ENCODE measurements at places on chromosomes 13 and 19.

DNA sequence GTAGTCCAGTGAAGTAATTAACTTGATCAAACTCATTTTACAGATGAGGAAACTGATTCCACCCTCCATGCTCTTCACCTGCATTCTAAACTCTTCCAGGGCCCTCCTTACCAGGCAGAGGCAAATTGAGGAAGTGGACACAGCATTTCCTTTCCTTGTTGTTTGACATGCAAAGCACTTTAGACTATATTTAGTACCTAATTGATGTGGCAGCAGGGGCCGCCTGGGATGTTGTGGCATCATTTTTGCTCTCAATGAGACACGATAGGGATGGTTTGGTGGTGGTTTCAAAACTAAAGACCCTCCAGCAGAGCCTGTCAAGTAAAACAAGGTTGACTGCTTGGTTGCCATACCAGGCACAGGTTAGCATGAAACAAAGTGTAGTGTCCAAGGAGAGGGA is 7.9 kb downstream of the SIPA1L3 start:
- DNase-seq = no peak

DNA sequence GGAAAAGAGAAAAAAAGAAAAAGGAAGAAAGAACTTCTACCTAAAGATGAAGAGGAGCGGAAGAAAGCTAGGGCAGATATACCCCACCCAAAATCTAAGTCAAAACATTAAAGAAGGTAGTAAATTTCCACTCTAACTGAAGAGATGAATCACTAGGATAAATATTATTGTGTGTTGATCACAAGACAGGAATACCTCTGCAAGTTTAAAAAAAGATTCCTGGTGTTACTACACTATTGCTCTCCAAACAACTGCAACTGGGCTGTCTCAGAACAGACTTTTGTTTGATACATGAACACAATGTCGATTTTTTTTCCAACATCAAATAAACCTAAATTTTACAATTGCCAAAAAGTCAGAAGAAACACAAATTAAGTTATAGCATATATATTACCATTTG is 6.8 kb downstream of the HSPH1 start:
- DNase-seq = no peak

- DNase-seq = no peak
Observed at GRCh38 chr13:98351636-98352035, 174.6 kb upstream of the RNF113B start.

DNA sequence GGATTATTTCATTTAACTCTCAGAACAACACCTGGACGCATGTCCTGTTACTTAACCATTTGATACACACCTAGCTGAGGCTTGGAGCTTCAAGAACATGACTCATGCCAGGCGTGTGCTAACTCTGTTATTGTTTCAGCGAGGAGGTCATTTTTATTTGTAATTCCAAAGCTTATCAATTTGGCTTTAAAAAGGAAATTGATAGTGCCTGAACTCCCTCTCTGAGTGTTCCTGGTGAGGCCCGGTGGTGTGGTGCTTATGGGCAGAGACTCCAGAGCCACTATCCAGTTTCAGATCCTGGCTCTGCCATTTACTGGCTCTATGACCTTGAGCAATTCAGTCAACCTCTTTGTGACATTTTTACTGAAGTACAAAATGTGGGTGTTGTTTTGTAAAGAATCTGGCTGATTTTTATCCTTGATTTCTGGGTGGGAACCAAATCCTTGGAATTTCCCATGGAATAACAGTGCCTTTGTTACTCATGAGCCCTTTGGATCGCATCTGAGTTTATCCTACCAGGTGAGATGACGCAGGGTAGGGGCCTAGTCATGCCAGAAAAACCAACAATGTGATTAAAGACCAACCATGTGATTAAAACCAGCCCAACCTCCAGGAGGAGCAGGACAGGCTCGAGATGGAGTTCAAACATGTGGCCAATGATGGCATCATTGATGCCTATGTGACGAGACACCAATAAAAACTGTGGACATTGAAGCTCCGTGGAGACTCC is 198.8 kb downstream of the MYO16 start:
- DNase-seq = no peak

- no peak for DNase-seq
Observed at GRCh38 chr19:51810223-51810622, 15.3 kb downstream of the FPR3 start.

- no peak for DNase-seq
Observed at GRCh38 chr19:18591735-18592385, 3.3 kb downstream of the REX1BD start.

DNA sequence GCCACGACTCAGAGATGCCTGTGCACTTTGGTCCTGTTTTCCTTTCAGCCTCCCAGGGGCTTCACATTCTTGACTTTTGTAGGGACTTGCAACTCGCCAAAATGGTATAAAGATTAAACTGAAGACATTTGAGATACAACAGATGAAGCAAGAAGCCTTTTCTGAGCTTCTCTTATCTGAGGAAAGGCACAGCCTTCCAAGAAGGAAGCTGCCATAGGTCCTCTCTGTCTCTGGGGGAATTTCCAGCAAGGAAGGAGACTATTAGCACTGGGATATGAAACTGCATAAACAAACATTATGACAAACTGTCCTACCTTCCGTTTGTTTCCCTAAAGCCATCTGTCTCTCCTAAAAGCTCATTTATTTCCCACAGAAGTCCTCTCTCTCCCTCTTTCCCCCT is 39.3 kb downstream of the TGDS start:
- DNase-seq = no peak

DNA sequence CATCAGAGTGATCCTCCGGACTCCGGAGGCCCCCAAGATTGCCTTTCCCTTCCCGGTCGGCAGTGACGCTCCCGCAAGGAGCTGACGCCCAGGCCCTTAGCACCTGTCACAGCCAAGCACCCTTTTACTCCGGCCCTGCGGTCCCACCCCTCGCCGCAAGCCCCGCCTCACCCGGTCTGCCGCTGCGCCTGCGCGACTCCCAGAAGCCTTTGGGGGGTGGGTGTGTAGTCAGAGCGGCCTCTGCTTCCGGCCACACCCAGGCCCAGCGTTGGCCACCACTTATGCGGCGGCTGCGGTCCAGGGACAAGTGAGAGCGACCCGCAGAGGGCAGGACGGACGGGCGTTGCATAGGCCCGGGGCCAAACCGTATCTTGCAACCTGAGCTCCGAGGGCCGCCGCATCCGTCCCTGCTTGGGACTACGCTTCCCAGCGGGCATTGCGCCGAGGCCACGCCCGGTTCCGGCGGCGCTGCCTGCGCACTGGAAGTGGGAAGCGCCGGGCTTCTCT is 441 bp upstream of the ZFP28 start:
- DNase-seq = peak; percentile 80

DNA sequence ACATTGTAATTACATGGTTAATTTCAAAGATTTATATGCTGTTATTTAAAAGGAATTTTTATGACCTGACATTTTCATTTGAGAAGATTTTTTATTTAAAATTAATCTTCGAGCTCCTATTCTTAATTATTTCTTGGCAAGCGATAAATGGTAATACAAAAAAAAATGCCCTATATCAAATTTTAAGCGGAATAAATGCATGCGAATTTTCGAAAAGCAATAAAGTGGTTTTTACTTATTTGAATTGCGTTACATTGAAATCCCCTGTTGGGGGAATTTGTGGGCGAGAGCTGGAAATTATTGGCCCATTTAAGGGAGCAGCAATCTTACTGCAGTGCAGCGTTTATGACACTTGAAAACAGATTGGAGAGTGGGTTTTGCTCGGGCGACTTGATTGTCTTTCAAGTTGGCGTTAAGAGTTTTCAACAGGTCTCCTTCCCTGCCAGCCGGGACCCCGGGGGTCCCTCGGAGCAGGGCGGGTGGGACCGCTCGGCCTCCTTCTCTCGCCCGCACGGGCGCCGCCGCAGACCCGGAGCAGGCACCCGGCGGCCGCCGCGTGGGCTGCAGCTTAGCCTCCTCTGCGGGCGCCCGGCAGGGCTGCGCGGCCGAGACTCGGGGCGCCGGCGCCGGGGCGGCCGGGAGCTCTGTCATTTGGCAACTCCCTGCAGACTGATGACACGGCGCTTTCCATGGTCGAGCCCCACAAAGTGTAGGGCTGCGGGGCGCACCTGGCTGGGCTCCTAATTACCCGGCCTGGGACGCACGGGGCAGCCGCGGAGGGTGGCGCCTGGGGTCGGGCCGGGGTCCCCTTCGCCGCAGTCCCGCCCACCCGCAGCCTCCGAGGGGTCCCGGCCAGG is 255.1 kb upstream of the SOX21 start:
- DNase-seq = no peak

DNA sequence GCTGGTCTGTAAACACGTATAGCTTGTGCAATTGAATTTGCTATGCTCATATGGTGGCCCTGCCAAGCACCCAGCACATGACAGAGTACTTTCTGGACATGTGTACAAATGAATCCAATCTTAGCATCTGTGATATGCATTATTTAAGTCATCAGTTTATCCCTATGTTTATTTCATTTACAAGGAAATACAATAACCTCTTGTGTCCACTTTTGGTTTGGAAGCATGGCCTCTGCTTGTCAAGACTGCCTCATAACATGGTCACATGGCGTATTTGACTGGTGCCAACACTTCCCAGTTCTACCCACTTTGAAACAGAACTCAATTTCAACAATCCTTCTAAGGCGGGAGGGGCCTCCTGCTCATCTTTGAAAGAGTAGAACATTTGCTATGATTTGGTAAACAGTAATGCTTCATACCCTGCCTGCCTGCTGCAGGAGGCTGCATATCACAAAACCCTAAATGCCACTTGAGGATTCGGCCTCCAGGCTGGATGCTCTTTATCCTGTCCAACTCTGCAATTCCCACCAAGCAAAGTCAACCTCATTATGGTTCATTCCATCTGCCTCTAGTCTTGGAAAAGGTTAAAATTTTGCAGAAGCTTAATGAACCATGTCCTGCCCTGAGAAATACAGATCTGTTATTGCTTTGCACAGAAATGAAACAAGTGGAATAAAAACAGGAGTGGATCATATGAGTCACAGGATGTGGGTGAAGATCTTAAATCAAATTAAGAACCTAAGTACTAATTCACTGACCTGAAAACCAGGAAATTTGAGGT is 151.3 kb downstream of the CYSLTR2 start:
- no peak for DNase-seq

GRCh38 chr19:45492627-45493470 is 4.0 kb downstream of the RTN2 start:
- no peak for DNase-seq

DNA sequence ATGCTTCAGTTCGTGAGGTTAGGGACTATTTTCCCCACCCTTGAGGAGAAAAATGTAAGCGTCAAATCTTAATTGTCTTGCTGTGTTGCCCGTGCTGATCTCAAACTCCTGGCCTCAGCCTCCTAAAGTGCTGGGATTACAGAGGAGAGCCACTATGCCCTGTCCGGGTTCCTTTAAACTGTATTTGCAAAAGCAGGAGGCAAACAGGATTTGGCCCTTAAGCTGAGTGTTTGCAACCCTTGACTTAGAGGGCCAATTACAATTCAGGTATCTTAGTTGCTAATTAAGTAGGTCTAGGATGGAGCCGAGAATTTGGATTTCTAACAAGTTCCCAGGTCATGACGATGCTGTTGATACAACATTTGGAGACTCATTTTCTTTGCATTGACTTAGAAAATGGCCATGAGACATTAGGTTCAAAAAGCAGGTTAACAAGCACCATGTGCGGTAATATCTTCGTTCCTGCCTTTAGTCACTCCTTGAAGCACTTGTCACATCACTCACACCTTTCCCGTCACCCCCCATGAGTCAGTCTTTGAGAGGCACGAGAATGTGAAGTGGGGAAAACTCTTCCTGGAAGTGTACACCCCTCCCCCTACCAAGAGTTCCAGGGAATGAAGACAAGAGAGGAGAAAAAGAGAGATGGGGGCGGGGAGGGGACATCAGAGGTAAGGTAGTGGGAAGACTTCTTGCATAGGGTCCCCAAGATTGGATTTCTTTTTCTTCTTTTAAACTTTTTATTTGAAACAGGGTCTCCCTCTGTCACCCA is 2.6 kb downstream of the NAPSA start:
- DNase-seq = no peak

GRCh38 chr19:3471954-3472655 is 8.2 kb downstream of the SMIM24 start:
- DNase-seq = no peak

DNA sequence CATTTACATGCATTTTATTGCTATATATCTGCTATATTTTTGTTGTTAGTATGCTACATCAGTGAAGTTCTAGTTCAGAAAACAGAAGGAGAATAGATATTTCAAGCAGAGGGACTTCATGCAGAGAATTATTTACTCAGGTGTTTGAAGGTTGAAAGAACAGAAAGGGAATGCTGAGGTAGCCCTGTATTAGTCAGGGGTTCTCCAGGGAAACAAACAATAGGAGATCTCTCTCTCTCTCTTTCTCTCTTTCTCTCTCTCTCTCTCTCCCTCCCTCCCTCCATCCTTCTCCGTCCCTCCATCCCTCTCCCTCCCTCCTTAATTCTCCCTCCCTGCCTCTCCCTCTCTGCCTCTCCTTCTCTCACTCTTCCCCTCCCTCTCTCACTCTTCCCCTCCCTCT is 114.3 kb upstream of the TDRD3 start:
- no peak for DNase-seq

DNA sequence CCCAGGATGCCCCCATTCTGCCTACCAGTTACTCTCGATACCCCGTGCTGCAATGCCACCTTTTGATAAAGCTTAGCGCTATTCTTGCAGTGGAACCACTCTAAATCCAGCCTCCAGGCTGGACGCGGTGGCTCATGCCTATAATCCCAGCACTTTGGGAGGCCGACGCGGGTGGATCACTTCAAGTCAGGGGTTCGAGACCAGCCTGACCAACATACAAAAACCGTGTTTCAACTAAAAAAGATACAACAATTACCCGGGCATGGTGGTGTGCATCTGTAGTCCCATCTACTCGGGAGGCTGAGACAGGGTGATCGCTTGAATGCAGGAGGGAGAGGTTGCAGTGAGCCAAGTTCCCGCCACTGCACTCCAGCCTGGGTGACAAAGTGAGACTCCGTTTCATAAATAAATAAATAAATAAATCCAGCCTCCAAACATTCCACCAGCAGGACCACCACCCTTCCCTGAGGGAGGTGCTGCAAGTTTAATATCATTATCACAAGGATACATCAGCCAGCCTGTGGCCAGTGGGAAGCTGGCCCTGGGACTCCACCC is 27.7 kb downstream of the CYP2B6 start:
- no peak for DNase-seq

- DNase-seq = no peak
Observed at GRCh38 chr13:102771298-102772041, 2.1 kb downstream of the TEX30 start.

DNA sequence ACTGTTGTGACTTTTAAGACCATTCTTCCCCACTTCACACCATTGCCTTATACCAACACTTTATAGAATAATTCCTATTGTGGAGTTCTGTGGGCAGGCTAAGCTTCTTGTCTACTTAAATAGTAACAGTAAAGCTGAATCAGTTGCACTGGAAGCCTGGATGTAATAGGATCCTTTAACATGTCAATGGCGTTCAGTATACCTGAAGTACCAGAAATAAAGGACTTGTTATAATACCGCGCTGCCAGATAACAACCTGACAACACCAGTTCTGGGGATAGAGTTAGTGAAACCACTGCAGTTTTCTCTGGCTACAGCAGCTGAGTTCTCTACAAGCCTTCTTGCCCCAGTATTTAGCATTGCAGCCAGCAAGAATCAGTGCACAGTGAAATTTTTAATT is 52.0 kb upstream of the TNFRSF19 start:
- no peak for DNase-seq

GRCh38 chr19:34275705-34276104 is 21.4 kb downstream of the GARRE1 start:
- DNase-seq = no peak

All from activated naive CD8-positive, alpha-beta T cell treated with anti-CD3 and anti-CD28 coated beads, Interleukin-2, amount 50 U/mL, for 16 hours (primary cell).